Stimulated activated CD4-positive, alpha-beta T cell treated with anti-CD3 and anti-CD28 coated beads, Interleukin-1b, Interleukin-23, amount 100 ng/mL, for 4 hours (primary cell): ENCODE measurements at places on chromosomes 4 and X.

DNA sequence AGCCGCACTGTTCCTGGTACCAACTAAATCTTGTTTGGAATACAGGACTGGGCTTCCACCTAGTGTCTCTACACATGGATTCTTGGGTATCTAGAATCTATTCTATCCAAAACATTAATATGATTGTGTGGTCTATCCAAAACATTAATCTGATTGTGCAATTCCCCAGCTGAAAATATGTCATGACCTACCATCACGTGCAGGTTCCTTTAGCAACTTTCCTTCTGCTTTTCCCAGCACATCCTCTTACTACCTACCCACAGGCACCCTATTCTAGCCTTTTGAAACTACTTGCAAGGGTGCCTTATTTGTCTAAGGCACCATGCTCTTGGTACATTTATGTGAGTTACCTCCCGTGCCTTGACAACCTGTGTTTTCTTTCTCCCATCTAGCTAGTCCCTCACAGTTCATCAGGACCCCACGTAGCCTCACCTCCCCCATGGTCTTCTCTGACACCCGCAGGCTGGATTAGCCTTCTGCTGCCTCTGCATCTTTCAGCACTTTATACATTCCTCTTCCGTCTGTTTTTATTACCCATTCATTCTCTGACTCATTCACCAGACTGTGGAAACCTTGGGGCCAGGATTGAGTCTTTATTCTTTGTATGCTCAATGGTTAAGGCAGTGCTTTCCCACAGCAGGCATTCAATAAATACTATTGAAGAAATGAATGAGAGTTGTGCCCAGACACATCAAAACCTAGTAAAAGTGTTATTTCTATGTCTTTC lies 88.8 kb upstream of the FAM9B start:
- no peak for DNase-seq

DNA sequence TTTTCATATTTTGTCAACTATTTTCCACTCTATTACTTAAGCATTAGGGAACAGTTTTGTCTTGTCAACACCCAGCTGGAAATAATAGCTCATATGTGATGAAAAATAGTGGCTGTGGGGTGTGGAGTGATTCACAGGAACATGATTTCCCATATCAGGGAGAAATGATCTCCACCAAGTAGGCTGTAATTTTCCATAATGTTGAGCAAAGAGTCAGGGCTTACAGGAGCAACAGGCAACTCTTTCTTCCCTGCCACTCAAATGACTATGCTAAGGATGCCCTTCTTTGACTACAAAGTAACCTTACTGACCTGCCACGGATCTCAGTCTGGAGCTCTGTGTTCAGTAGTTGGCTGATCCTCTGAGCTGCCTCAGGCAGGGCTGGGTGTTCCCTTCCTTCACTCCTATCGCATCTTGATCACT lies 90.0 kb upstream of the GATB start:
- DNase-seq, result no peak

- DNase-seq, result no peak
Observed at GRCh38 chrX:1336331-1336943, at the start of gene IL3RA. IL3RA (plus strand) TSS chrX:1336785; CDS start chrX:1341766, 4,981 bp downstream.

GRCh38 chrX:131881194-131881593 lies 141.9 kb upstream of the STK26 start:
- DNase-seq, result no peak

DNA sequence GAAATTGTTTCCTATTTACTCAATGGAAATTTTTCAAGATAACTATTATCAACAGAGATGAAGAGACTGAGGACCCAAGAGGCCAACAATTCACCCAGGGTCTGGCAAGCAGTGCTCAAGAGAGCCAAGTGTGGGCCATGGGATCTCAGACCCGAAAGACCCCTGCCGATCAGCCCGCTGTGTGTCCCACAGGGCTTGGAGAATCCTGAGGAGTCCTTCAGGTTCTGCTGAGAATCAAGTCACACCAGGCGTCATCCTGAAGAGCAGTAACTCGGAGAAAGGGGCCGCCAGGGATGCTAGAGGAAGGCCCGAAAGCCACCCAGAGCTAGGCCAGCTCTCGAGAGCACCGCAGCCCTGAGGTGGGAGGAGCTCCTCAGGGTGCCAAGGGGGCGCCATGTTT lies 48.7 kb downstream of the FGFRL1 start:
- DNase-seq, result no peak
